Cortex of kidney (tissue), 1 donor: ENCODE measurements at places on chromosomes 13 and 19.

DNA sequence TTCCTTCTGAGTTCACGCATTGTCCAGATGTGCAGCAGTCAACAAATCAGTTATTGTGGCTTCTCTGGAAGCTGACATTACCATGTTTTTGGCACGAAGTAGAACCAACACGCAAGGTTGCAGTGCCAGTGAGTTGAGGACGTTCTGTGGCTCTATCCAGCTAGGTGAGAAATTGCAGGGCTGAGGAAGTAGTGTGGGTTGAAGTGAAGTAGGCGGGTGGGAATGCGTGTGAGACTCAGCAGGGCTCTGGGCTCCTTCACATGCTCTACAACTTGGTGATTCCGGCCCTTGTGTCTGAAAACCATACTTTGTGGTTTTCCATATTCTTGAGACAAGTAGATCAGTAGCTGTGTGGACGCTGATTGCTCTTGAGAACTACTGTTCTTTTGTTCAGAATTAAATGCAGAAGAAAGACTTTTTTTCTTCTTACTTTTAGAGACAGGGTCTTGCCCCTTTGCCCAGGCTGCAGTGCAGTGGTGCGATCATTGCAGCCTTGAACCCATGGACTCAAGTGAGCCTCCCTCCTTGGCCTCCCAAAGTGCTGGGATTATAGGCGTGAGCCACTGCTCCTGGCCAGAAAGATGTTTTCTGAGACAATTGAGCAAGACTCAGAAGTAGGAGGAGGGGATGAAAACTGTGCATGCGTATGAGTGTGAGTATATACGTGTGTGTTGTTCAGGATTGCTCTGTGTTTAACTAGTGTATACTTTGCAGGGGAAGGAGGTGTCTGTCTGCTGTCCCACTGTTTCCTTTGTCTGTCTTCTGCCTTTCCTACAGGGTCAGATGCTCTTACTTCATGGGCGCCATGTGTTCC lies 46.2 kb downstream of the GATAD2A start:
- DNase-seq = no peak

DNA sequence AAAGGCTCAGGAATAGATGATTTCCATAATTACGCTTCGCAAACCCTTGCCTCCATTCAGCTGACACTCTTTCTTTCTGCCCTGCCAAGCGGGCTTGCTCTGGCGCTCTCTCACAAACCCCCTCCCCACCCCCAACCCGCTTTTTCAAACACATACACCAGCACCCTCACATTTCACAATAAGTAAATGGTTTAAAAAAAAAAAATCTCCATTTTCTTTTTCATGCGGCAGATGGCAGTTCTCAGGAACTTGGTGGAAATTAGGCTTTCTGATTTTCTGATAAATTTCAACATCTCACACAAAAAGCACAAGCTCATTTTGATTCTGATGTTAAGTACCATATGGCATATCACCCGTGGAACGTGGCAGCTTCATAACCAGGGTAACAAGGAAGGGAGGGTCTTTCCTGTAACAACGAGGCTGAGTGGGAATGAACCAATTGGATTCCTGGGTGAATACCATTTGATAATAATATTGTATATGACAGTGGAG lies 43.8 kb downstream of the C13orf42 start:
- DNase-seq = no peak

DNA sequence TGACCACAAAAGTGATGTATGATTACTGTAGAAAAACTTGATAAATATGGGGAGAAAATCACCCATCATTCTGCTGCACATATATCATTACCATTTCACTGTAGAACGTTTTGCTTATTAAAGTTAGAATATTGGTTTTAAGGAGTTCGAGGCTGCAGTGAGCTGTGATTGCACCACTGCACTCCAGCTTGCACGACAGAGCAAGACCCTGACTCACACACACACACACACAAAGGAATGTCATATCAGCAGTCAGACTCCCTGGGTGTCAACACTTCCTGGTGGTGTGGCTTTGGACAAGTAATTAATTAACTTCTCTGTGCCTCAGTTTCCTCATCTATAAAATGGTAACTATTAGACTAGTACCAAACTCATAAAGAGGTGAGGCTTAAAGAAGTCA lies 11.3 kb upstream of the PNMA8A start:
- no peak for DNase-seq

- no peak for DNase-seq
Observed at GRCh38 chr13:50334944-50335343, 319.7 kb downstream of the KCNRG start.

- no peak for DNase-seq
Observed at GRCh38 chr13:27044837-27045570, 126.6 kb downstream of the USP12 start.

DNA sequence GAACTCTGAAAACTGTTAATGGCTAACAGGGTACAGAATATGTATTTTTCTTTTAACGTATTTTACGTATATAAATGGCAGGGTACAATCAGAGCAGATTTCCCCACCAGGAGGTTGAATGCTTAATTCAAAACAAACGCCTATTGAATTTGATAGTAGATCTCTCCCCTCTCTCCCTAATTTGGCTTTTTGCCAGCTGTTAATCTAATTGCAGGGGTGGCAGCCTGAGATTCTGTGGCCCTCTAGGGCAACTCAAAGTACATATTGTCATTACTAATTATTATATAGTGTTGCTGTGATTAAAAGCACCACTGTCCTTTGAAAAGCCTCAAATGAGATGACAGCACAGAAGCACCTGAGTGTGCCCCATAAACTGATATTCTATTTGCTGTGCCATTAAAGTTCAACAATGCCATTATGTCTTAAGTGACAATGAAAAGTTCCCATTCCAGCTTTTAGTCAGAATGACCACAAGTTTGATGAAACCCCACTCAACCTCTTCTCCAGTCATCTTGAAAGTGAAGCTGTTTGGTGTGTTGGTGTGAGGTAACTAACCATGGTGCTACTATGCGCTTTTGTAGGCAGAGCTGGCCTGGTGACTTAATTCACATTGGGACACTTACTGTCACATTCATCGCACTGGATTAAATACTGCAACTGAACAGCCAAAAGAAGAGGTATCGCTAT lies 351.4 kb downstream of the KCNRG start:
- no peak for DNase-seq

GRCh38 chr19:34556488-34556887 lies 74.9 kb downstream of the WTIP start:
- DNase-seq = no peak

DNA sequence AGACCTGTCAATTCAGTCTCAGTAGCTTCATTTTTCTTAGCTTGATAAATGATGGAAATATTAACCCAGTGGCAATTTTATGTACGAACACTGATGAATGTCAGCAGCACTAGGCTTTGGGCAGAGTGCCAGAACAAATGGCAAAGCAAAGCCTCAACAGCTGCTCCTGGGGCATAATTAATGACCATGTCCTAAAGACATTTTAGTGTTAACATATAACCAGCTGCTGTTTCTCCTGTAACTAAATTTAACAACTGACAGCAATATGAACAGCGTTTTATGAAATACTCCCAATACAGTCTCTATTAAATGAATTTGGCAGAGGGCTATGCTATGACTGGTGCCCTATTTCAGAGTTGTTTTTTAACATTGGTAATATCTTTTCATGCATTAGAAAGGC lies 47.1 kb downstream of the ZNF568 start:
- DNase-seq = no peak

- DNase-seq = no peak
Observed at GRCh38 chr19:16554776-16555175, 12.5 kb upstream of the CHERP start.

GRCh38 chr13:96417939-96418685 lies 328.2 kb downstream of the HS6ST3 start:
- DNase-seq = no peak

DNA sequence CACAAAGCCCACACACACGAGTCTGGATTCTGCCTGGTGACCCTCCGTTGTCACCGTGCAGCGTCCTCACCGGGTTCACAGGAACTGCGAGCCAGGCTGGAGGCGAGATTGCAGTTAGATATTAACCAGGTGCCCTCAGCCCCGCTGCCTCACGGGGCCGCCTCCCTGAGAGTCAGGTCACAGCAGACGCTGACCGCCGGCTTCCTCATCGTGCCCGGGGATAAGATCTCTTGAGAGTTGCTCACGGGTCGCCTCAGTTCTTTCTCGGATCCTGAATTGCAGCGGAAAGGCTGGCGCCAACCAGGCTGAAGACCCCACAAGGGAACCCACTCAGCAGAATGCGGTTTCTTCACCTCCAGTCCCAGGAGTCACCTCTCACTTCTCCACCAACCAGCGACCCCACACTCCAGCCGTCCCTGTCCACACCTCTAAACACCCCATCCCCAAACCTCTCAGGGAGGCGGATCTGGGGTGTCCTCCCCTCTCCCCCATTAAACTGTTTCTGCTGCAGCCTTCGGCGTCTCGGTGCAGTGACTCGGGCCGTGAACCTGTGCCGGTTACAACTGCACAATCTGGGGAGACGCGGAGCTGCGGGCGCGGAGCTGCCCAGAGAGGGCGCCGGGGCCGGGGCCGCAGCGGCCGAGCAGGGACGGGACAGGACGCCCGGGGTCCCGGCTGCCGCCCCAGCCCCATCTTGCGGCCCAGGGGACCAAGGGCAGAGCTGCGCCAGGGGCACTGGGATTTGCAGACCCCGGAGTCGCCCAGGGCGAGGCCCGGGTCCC lies 591 bp downstream of the ZNF823 start:
- DNase-seq = no peak

- DNase-seq = no peak
Observed at GRCh38 chr13:34179481-34179880, 361.5 kb downstream of the RFC3 start.

- DNase-seq = no peak
Observed at GRCh38 chr19:5593343-5594255, 25.8 kb upstream of the TINCR start.

DNA sequence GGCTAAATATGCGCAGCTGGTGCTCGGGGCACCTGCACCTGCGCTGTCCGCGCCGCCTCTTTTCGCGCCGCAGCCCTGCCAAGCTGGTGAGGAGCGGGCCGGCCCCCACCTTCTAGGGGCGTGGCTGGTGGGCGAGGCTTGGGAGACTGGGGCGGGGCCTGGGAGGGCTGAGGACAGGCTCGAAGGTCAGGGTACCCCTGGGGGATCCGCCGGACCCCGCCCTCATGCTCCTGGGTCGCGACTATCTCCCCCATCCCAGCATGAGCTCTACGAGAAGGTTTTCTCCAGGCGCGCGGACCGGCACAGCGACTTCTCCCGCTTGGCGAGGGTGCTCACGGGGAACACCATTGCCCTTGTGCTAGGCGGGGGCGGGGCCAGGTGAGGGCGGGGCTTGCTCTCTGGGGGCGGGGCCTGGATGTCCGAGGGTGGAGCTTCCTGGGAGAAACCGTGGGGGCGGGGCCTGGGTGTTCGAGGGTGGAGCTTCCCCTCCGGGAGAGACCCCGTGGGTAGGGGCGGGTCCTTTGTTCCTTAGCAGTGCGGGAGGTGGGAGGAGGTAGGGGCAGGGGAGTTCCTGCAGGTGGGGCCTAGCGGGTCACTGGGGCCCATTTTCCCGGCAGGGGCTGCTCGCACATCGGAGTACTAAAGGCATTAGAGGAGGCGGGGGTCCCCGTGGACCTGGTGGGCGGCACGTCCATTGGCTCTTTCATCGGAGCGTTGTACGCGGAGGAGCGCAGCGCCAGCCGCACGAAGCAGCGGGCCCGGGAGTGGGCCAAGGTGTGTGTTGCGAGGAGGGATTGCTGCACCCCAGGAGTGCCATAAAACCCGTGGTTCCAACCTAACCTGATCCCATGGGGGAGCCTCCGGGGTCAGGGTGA lies 19.7 kb downstream of the PNPLA6 start:
- no peak for DNase-seq
